ENCODE measurements at places on chromosomes 7 and 10.

GRCh38 chr10:72567889-72568640 lies 57.8 kb downstream of the MICU1 start:
- DNase-seq: no peak

DNA sequence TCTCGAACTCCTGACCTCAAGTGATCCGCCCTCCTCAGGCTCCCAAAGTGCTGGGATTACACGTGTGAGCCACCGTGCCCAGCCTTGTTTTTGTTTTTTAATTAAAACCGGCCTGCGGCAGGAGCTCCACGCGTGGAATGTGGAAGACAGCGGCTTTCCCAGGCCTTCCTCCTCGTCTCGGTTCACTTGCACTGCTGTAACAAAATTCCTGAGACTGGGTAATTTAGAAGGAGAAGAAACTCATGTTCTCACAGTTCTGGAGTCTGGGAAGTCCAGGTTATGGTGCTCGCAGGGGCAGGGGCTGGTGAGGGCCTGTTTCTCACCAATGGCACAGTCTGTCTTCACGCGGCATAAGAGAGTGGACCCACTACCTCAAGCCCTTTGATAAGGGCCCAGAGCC lies 14.4 kb upstream of the CRYGN start:
- DNase-seq: no peak

GRCh38 chr7:46508583-46508982 lies 587.5 kb upstream of the IGFBP3 start:
- DNase-seq: no peak

DNA sequence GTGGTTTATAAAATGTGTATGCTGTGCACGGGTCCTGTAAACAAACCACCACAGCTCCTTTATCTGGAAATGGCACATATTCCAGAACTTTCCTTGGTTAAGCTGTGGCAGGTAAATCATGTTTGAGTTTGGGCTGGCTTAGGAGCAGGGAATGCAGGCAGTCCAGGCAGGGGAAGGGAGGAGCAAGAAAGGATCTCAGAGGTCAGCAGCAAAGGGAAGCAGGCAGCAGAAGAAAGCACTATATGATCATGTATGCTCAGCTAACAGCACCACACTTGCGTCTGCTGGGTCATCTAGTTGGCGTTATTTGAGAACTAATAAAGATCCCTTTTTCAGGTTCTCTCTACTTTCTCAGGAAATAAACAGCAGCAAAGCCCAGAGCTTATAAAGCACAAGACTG lies 7.8 kb downstream of the ICA1 start:
- no peak for DNase-seq

GRCh38 chr10:44382981-44383748 lies 1.7 kb downstream of the CXCL12 start:
- no peak for DNase-seq

GRCh38 chr10:103663802-103664201 lies 170.3 kb downstream of the NEURL1 start:
- no peak for DNase-seq

DNA sequence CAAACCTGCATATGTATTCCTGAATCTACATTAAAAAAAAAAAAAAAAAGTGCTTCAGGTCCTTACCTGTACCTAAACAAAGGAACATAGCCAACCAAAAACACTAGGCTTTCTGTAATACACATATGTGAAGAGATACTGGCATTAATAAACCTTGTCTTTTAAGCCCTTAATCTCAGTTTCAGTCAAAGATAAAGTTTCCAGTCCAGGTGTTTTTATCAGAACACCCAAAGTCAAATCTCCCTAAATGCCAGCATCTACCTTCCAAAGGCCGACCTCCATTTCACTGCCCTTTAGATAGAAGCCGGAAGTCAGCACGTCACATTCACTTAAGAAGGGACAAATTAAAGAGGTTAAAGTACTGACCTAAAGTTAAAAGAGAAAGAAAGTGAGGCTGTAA lies 79.8 kb upstream of the NEBL start:
- DNase-seq: no peak

DNA sequence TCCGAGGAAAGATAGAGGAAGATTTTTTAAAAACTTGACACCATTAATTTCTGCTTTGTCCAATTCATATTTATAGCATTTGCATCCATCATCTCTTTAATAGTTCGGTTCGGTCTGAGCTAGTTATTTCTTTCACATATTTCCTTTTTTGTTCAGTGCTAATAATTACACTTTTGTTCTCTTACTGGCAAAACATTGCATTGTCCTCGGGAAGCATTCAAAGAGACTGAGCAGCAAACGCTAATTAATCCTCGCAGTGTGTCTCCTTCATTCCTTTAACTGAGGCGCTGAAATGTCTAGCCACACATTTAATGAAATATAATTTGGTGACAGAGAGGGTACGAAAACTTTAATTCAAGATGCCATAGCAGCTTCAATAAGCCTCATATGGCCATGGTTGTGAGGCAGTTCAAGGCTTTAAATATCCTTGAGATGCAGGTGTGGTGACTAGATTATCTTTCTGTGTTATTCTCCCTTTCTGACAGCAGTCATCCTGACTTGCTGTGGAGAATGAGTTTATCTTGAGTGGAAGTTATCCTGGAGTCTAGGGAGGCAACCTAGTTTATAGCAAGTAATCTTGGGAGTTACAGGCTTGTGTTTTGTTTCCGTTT lies 431.4 kb downstream of the SDK1 start:
- no peak for DNase-seq

DNA sequence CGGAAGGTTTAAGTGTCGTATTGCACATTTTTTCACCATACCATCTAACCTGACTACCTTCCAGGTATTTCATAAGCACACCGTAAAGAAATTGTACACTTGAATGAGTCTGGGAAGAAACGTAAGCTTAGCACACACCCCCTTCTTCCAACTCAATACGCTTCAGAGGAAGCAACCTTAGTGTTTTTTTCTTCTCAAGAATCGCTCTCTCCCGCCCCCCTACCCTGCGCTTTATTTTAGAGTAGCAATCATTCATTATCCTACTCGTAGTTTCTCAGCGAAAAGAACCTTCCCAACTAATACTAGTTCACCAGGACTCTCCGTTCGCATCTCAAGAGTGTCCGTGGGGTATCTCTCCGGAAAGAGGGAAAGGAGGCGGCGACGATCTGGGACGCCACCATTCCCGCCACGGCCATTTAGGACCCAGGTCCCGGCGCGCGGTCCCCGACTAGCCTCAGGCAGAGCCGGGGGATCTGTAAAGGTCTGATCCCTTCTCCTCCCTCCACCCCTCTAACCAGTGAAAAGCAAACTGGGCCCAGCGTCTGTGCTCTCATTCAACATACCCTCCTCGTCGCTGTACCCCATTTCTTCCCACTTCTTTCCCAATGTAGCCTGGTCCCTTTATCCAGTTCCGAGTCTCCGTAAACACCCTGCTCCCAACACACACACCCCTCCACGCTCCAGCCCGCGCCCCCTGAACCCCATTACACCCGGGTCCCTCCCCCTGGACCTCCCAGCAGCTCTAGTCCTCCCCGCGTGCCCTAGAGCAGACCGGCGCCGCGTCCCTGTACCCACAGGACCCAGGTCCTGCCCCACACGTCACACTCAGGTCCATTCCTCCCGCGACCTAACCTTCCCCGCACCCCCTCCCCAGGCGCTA lies 16.0 kb downstream of the MYOZ1 start:
- DNase-seq: no peak

DNA sequence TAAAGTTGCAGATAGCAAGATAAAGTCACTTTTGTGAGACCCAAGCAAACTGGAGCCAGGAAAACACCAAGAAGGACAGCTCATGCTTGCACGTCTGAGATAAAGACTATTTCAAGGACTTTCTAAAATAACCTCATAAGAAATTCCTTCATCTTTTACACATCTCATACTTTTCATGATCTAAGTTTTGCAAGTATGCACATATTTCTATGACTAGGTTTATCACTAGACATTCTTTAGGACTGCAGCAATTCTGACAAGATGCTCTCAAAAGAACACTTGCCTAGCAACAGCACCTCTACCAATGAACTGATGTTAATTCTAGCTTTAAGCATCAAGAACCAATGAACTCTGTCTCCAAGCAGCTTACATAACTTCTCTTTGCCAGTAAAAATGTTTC lies 457.6 kb downstream of the SEMA3D start:
- no peak for DNase-seq

DNA sequence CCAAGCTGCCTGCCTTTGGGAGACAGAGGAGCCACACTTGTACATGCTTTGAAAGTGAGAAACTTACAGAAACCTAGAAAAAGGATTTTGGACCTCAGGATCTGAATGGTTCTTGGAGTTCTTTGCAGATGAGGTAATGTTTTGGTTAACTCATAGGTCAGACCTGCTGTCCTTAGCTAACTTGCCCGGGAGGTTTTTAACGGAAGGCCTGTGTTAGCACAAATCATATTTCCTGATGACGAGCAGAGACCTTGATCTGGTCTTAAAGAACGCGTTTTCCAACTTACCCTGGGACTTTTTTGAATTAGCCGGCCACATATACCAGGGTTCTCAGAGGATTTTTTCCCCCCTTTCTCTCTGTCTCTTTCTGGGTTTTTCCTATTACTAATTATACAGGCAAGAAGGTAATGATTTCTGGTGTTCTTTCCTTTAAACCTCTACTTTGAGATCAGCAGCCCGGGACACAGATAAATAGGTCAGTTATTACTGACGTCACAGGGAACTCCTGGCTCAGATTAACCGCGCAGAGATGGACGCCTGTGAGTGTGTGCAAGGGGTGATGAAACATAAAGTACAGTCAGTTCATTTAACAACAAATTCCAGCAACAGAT lies 101.7 kb upstream of the KLF6 start:
- no peak for DNase-seq

DNA sequence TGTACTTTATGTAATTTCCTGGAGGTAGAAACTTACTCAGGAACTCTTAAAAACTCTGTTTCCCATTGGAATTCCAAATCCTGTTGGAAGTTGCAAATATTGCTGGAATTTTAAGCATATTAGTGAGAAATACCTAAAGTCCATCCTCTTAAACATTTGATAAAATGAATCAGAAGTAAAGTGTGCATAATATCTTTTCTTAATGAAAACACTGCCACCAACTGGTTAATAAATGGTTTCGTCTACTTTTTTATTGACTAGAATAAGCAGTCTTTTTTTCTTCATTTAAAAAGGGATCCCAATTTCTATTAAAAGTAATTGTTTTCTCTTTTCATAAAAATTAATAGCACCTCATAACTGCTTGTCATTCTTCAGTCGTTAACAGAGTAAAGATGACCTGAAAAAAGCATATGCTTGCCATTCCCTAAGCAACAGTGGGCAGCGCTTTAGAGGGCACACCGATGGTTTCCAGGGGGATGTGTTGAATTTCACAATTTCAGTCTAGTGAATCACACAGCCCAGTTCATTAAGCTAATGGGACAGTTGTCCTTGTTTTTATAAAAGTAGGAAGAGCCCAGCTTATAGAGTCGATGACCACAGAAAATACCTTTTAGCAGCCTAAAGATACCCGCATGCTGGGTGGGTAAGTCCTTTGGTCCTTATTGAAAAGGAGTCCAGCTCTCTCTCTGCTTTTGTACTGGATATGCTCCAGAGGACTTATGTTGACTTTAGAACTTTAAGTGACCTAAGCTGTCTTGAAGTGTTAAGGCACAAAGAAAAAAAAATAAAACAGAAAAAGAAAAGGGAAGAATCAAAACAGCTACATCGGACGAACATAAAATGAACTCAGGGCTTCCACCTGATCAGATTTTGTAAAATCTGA lies 28.5 kb downstream of the NPS start:
- DNase-seq: no peak

- DNase-seq: no peak
Observed at GRCh38 chr7:101614098-101614938, 14.8 kb downstream of the MYL10 start.

- no peak for DNase-seq
Observed at GRCh38 chr10:131155876-131156230, 155.7 kb downstream of the TCERG1L start.

GRCh38 chr7:86747698-86748097 lies 104.0 kb downstream of the GRM3 start:
- DNase-seq: no peak

DNA sequence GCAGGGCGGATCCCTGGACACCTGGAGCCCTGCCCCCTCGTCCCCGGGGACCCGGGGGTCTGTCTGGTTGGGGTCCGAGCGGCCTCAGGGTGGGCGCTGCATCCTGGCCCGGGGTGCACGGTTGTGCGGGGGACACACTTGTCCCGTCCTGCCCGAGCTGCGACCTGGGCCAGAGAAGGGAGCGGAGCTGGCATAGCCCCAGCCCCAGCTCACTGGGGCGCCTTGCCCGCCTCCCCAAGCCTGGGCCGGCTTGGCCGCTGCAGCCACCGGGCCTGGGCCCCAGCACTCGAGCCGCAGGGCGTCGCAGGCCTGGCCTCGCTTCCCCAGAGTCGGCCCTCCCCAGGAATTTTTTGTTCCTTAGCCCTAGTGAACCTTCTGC lies 54.5 kb downstream of the GLRX3 start:
- no peak for DNase-seq

GRCh38 chr7:140153666-140154161 lies 23.1 kb downstream of the KDM7A start:
- no peak for DNase-seq

DNA sequence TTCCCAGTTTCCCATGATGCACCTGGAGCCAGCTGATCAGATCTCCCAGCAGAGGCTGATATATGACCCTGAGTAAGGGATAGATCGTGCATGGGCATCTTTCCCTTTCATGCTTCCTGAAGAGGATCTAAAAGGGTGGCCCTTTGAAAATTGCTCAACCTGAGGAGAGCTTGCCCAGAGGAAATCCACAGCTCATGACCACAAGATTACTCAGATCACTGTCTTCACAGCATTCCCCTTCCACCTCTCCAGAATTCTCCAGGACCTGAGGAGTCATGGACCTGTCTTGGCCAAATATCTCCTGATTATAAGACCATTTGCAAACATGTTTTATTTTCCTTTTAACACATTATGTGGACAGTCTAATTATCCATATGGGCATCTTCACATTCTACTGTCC lies 328.1 kb downstream of the LHFPL3 start:
- no peak for DNase-seq

- DNase-seq: no peak
Observed at GRCh38 chr10:62178568-62178967, 90.1 kb downstream of the RTKN2 start.

GRCh38 chr7:107890493-107890961 lies 456 bp upstream of the DLD start:
- DNase-seq: no peak

DNA sequence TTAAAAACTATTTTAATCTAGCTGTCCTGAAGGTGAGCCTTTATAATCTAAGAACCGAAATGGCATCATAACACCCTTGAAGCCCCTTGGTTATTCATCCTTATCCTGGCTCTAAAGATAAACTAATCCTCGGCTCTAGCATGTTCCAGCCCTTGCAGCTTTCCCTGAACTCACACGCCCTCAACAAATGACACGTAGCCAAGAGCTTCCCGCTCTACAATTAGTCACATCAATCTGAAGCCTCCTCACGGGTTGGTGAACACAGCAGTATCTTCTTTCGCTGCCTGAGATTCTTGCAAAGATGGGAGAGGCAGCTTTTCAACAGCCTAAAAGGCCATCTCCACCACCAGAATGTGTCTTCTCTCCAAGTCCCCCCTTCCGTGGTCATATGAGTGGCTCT lies 4.1 kb downstream of the FRMD4A start:
- DNase-seq: no peak

GRCh38 chr10:18364987-18365775 lies 225.0 kb downstream of the CACNB2 start:
- DNase-seq: no peak
